B cell (primary cell): ENCODE measurements at places on chromosomes 4 and X. TPM values are rescaled to one million over a fixed set of nuclear protein-coding genes. Genes with fewer than 3 reads are reported as not detected.

PABPC1L2A gene
- polyA plus RNA-seq = not detected in 2 replicates

DNA sequence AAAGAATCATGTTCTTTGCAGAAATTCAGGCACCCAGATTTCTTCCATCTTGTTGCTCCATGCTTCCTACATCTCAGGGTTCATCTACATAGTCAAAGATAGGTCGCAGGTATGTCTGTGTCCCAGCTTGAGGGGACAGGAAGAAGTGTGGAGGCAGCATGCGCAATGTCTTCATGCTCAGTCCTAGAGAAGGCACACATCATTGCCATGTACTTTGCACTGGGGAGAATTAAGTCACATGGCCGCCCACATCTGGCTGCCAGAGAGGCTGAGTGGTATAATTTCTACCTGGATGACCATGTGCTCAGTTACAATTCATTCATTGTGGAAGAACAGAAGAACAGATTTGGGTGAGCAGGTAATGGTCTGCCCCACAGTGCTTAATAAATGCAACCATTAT lies 54.1 kb downstream of the GAB1 start:
- DNase-seq = no peak
- no peaks in the 10 kb centered on the region for H3K27me3 ChIP-seq
- no peak overlapping the region for H3K4me3 ChIP-seq
- no peak overlapping the region for H3K27ac ChIP-seq
- no peaks in the 10 kb centered on the region for H3K36me3 ChIP-seq
- H3K4me1 ChIP-seq = peaks cover 21% of the 10 kb centered on the region

DNA sequence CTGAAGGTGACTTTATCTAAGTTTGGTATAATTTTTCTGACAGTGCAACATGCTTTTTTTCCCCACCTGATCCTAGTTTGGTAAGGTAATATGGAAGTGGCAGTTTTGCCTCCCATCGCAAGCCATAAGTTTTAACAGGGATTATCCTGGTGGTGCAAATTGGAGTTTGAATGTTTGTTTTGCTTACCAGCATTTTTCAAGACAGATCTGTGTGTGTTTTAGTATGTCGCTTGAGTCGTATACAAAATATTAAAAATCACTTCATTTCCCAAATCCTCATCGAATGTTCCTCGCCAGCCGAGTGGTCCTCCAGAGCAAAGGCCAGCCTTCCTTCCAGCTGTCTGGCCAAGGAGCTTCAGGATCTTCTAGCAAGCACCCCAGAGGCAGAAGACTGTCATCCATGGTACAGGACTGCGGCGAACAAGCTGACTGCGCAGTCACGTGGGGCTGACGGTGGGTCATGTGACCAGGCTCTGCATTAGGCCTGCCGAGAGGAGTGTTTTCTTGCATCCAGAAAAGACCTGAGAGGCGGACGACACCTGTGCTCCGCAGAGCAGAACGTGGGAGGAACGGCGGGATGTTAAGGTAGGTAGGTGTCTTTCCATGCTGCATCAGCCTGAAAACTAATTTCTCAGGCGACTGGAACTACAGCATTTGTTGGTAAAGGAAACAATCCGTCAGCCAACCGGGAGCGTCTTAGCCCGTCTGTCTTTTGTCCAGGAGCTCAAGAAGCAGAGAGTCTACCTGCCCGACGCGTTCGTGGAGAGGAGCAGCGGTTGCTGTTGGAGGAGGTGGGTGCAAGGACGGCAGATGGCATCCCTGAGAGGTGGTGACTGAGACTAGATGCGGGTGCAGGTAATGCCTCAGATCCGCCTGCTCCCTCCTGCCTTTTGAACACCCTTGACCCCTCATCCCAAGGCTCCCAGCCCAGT lies at the start of gene GPRASP3:
Gene GPRASP3, plus strand, starts transcription at position 507 of the 932 bp plus-strand sequence. CDS start 28,253 bp downstream, outside the sequence.
- H3K36me3 ChIP-seq = no peaks in the 10 kb centered on the region
- H3K4me3 ChIP-seq = peak within 1 kb of the TSS; percentile 45
- no peak within 1 kb of the TSS for H3K27ac ChIP-seq
- peak; percentile 62 for DNase-seq

DNA sequence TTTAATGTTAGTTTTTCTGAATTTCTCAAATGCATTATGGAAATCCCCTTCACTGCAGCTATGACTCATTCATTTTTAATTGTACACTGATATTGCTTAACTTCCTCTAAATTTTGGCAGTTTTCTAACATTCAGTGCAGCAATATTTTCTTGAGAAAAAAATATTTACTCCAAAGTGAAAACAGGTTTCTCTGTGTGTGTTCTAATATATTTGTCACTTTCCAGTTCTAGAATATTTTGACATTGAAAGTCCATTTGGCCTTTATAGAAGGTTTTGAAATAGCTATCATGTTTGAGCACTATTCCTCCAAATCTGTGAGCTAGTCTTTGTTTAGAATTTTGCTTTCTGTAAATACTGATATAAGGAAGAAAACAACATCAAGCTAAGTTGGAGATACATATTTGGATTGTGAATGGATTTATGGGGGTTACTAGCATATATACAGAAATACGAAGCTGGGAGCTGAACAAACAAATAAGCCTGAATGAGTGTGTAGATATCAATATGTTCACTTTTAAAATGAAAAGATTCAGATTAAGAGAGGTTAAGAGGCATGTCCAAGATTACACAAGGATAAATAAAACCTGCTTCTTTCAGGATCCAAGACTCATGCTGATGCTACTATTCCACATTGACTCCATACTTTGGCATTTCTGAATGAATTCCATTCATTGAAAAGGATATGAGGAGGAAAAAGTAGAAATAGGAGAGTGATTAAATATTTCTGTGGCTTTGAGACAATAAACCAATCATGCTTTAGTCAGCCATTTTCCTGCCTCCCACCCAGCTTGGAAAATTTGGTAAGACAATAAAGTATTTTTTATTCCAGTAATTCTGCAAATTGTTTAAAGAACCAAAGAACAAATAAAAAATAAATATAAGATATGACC lies 57.3 kb upstream of the SLIT2 start:
- H3K27ac ChIP-seq = no peak overlapping the region
- no peaks in the 10 kb centered on the region for H3K36me3 ChIP-seq
- no peak for DNase-seq
- H3K4me1 ChIP-seq = no peaks in the 10 kb centered on the region
- no peak overlapping the region for H3K4me3 ChIP-seq

DNA sequence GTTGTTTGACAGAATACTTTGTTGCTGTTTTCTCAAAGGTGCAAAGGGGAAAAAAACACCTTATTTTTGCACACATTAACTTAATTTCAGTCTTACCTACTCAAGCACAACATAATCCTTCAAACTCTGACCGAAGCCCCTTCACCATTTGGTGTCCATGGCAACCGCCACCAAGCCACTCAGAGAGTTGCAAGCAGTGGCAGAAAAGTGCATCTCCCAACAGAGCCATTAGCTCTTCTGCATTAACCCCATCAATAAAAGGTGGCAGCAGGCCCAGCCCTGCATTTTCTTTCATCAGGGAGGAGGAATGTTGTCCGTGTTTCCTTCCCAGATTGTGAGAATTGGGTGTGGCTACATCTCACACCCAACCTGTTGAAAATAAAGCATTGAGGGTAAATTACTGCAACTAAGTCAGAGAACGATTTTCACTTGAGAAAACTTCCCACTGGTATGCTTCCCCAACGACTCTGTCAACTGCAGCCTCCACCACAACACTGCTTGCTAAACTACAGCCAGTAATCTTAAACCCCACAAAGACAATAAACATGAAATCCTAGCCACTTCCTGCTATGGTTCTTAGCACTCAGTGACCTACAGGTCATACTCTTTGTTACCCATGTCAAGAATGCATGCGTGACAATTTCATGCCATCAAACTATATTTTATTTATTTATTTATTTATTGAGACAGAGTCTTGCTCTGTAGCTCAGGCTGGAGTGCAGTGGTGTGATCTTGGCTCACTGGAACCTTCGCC lies 154.0 kb downstream of the GRIA3 start:
- H3K27ac ChIP-seq = no peak overlapping the region
- no peaks in the 10 kb centered on the region for H3K4me1 ChIP-seq
- no peak overlapping the region for H3K4me3 ChIP-seq
- no peaks in the 10 kb centered on the region for H3K36me3 ChIP-seq
- H3K27me3 ChIP-seq = no peaks in the 10 kb centered on the region
